ENCODE measurements at places on chromosomes 4 and X. TPM values are rescaled to one million over a fixed set of nuclear protein-coding genes. Genes with fewer than 3 reads are reported as not detected.

- no peak overlapping the region for H3K27ac ChIP-seq
- no peak overlapping the region for H3K4me3 ChIP-seq
Observed at GRCh38 chr4:3826247-3827172, 60.3 kb downstream of the ADRA2C start.

The RAB9B gene
- not detected for total RNA-seq

The RNF175 gene
- not detected for total RNA-seq

DNA sequence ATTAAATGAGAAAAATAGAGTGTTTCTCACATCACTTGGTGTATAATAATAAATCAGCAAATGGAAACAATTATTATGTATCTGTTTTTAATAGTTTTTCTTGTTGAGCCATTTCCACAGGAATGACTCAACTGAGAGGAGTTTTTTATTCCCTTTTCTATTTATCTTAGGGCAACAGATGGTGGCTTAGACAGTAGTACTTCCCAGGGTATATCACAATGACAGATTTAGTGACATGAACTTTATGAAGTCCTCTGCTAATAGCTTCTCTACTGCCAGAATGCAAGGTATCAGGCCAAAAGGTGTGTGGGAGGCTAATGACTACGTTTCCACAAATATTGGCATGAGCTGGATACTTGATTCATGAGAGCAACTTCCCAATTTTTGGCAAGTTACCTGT, 126.7 kb downstream of the HTR2C start:
- H3K4me3 ChIP-seq, result no peak overlapping the region
- DNase-seq, result no peak
- H3K27me3 ChIP-seq, result no peaks in the 10 kb centered on the region
- H3K27ac ChIP-seq, result no peak overlapping the region
- no peaks in the 10 kb centered on the region for H3K36me3 ChIP-seq

DNA sequence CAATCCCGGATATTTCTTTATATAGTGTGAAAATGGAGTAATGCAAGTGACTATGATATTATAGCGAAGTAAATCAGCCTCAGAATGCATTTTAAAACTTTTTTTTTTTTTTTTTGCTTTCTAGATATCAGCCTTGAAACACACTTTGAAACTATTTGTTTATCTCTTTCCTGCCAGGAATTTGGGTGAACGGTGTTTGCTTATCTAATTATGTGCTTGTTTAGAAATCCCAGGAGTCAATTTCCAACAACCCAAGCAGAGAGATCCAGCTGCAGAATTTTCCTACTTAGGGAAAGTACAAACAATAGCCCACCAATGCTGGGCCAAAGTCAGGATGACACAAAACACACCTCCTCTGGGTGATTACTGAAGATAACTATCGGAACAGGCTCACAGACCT, 958.8 kb downstream of the PCDH18 start:
- no peak overlapping the region for H3K27ac ChIP-seq
- no peaks in the 10 kb centered on the region for H3K4me1 ChIP-seq
- H3K27me3 ChIP-seq, result no peaks in the 10 kb centered on the region
- no peaks in the 10 kb centered on the region for H3K36me3 ChIP-seq

The SEPTIN6 gene
- 37.8 TPM for total RNA-seq

- no peak for DNase-seq
- H3K27me3 ChIP-seq, result no peaks in the 10 kb centered on the region
- H3K4me1 ChIP-seq, result no peaks in the 10 kb centered on the region
- no peaks in the 10 kb centered on the region for H3K36me3 ChIP-seq
- no peak within 1 kb of the TSS for H3K27ac ChIP-seq
- no peak within 1 kb of the TSS for H3K4me3 ChIP-seq
Observed at GRCh38 chr4:30720021-30720660, at the start of gene PCDH7. Gene PCDH7 (plus strand): TSS chr4:30720369. CDS start chr4:30721423, 1,054 bp downstream.

The CPEB2 gene
- total RNA-seq, result 3.2 TPM

The DUSP21 gene
- 0.85 TPM for total RNA-seq

- H3K36me3 ChIP-seq, result no peaks in the 10 kb centered on the region
- no peak overlapping the region for H3K4me3 ChIP-seq
- no peaks in the 10 kb centered on the region for H3K4me1 ChIP-seq
- H3K27me3 ChIP-seq, result no peaks in the 10 kb centered on the region
Observed at GRCh38 chr4:41718907-41719306, 29.6 kb downstream of the PHOX2B start.

DNA sequence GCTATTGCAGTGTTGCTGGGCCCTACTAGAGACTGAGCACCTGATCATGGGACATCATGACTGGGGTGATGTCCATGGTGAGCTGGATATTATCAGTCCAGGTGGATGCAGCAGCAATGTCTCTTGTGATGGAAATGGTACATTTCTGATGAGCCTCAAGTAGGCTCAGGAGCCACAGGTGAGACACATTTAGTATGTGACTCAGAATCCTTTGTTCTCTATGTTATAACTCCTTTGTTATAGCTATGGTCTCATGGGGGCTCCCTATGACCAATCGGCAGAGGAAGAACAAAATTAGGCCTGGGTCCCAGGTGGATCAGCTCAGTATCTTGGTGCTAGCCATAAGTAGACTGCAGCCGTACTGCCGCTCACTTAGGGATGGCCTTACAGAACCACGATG, 107.9 kb upstream of the FAT1 start:
- no peak for DNase-seq
- H3K36me3 ChIP-seq, result no peaks in the 10 kb centered on the region
- no peak overlapping the region for H3K4me3 ChIP-seq
- no peaks in the 10 kb centered on the region for H3K27me3 ChIP-seq
- peaks cover 52% of the 10 kb centered on the region for H3K4me1 ChIP-seq

The CCKAR gene
- total RNA-seq, result not detected

The ARHGAP36 gene
- not detected for total RNA-seq

DNA sequence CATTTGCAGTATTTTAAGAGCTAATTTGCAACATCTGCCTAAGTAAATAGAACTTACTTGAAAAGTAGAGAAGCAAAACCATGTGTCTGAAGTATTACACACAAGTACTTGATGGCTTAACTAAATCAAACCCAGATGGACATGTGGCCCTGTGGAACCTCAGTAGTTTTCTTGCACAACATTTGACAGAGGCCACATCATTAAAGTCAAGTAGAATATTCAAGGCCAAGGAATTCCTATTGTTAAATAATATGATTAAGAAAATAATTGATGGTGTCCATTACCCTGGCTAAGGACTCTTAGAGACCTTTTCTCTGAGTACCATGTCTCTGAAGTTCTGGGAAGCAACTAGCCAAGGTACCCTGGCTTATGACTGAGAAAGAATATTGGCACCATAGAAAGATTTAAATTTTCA, 135.4 kb upstream of the OTUD4 start:
- no peak overlapping the region for H3K4me3 ChIP-seq
- no peaks in the 10 kb centered on the region for H3K4me1 ChIP-seq
- DNase-seq, result no peak

DNA sequence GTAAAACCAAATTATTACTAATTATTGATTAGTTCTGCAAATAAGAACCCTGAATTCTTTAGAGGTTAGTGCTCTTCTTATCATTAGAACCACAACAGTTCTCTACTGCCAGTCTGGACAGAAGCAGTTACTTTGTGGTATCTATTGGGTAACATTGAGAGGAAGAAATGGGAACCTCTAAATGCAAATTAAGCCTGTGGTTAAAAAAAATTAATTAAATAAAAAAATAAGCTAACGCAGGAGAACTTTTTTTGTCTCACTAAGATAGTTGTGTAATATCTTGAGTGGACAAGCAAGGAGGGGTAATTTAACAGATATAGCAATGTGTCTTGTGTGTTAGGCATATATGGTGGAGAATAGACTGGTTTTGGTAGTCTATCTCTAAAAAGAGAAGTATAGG, 32.9 kb upstream of the TET2 start:
- no peaks in the 10 kb centered on the region for H3K27me3 ChIP-seq
- DNase-seq, result no peak
- H3K4me3 ChIP-seq, result no peak overlapping the region
- no peaks in the 10 kb centered on the region for H3K36me3 ChIP-seq
- no peaks in the 10 kb centered on the region for H3K4me1 ChIP-seq

- H3K27me3 ChIP-seq, result no peaks in the 10 kb centered on the region
- no peak for DNase-seq
- 0 out of 2 replicates have a peak, but pooled peaks cover 5% of the 10 kb centered on the region for H3K4me1 ChIP-seq
- H3K36me3 ChIP-seq, result no peaks in the 10 kb centered on the region
Observed at GRCh38 chrX:45851434-45851991, 650.8 kb upstream of the DIPK2B start.

- no peaks in the 10 kb centered on the region for H3K36me3 ChIP-seq
- H3K27me3 ChIP-seq, result no peaks in the 10 kb centered on the region
- H3K27ac ChIP-seq, result no peak overlapping the region
- no peak overlapping the region for H3K4me3 ChIP-seq
Observed at GRCh38 chr4:24002330-24002966, 112.6 kb upstream of the PPARGC1A start.

The TLR7 gene
- not detected for total RNA-seq
